ENCODE measurements at places on chromosomes 16 and 17.

- no peak for DNase-seq
Measured at GRCh38 chr17:34883106-34884000, 77.9 kb downstream of the CCT6B start.

GRCh38 chr16:13560151-13560550 lies 359.8 kb upstream of the ERCC4 start:
- no peak for DNase-seq

GRCh38 chr17:81556863-81557262 lies 4.7 kb upstream of the FAAP100 start:
- DNase-seq: no peak

GRCh38 chr17:4972752-4973151 lies 5.1 kb upstream of the SPAG7 start:
- DNase-seq: no peak

DNA sequence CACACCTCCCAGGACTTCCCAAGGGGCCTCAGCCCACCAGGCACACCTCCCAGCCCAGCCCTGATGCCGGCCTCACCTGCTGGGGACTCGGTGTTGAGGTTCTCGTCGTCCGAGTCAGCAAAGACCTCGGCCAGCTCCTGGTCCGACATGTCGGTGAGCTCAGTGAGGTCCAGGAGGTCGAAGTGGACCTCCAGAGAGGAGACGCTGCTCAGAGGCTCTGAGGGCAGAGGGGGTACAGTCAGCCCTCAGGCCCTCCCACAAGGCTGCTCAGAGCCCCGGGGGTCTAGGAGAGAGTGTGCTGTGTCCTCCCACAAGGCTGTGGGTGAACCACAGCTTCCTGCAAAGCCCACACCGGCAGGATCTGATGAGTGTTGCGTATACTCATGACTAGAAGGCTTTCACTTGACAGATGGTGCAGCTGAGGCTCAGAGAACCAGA lies 10.5 kb downstream of the DBNDD1 start:
- DNase-seq: peak; percentile 7

GRCh38 chr17:21352221-21352980 lies 23.8 kb upstream of the KCNJ12 start:
- no peak for DNase-seq

- DNase-seq: no peak
Measured at GRCh38 chr17:2755891-2756724, 6.7 kb upstream of the CCDC92B start.

GRCh38 chr17:45009676-45010467 lies 41.6 kb downstream of the DCAKD start:
- no peak for DNase-seq

GRCh38 chr17:13825526-13826040 lies 223.9 kb upstream of the HS3ST3A1 start:
- DNase-seq: no peak

- peak; percentile 64 for DNase-seq
Measured at GRCh38 chr17:42773290-42774035, at the start of gene VPS25. VPS25 (plus strand) TSS chr17:42773449; CDS start chr17:42773476, 27 bp downstream.

- DNase-seq: no peak
Measured at GRCh38 chr16:88524973-88525662, 45.1 kb upstream of the ZC3H18 start.

- DNase-seq: no peak
Measured at GRCh38 chr17:50877838-50878237, 11.7 kb upstream of the TOB1 start.

GRCh38 chr17:61619953-61620352 lies 28.9 kb upstream of the NACA2 start:
- no peak for DNase-seq

- no peak for DNase-seq
Measured at GRCh38 chr17:79361873-79362771, 248.7 kb downstream of the RBFOX3 start.

DNA sequence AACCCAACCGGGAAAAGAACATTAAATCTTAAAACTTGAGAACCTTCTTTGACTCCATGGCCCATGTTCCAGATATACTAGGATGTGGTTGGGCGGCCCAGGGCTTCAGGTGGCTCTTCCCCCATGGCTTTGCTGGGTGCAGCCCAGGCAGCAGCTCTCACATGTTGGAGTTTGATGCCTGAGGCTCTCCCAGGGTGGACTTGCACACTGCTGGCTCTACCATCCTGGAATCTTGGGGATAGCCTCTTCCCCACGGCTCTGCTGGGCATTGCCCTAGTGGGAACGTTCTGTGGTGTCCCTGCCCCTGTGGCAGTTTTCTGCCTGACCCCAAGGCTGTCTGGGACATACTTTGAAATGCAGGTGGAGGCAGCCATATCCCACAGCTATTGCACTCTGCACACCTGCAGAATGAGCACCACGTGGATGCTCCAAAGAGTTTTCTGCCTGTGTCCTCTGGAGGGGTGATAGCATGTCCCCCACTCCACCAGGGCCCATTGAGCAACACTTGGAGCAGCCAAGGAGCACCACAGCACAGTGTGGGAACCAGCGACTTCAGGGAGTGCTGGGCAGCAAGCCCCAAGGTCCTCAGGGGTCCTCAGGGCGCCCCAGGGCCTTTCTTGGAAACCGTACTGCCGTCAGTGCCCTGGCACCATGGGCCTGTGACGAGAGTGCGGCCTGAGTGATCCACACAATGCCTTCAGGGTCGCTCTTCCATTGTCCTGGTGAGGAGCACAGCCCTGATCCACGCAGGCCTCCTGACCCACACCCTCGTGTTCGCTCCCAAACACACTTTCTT lies 70.8 kb downstream of the GOSR1 start:
- DNase-seq: no peak

All from anterior cingulate cortex (tissue), 58 donors.